ENCODE measurements at places on chromosomes 4 and X.
A peak's percentile ranks its signal among the peaks of the same experiment; 100 is the strongest.

DNA sequence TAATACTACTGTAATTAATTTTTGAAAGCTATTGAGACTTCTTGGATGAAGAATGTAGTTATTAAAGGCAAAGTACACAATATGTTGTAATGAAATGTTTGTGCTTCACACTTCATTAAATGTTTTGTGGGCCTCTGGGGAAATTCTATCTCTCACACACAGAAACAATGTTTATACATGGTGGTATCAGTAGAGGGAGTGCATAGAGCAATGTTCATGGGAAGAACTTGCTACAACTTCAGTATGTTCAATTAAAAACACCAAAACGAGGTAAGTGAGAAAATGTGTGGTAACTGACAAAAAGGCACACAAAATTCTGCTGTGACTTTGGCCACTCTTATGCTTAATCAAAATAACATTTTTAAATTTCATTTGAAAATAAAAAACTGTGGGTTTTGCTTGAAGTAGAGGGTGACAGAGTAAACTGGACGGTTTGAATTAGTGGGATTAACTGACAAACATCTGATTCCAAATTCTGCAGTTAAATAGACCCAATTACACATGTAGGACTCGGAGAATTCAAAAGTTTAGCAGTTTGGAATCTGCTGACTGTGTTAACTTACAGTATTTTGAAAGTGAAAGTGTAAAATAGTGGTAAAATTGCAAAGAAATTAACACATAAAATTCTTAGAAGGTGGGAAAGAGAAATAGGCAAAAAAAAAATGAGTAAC is 111.4 kb upstream of the TTC29 start:
- no peak for DNase-seq

- no peak for DNase-seq
Observed at GRCh38 chrX:110985470-110985869, 110.5 kb upstream of the PAK3 start.

DNA sequence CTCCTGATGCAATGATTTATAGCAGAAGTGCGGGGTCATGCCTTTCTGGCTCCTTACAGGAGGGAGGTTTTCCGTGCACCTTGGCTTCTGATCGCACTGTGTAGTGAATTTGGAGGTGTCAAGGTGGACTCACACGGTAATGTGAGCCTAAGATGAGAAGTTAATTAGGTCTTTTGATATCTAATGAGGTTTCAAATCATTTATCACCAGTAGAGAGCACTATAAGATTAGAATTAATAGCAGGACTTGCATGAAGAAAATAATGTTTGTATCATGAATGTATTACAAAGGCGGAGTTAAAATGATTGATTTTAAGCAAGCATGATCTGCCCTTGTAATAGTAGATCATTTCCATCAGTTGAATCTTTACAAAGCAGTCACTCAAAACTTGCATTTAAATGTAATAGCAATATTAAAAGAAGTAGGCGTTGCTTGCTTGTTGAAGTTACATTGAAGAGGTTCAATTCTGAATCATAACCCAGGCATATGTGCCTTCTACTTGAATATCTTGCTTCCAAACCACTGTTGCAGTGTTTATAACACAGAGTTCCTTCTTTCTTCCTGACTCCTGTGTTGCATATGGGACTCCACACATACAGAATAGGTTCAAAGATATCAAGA is 152.1 kb downstream of the FMR1NB start:
- no peak for DNase-seq

- no peak for DNase-seq
Observed at GRCh38 chrX:42422961-42423360, 355.0 kb downstream of the PPP1R2C start.

DNA sequence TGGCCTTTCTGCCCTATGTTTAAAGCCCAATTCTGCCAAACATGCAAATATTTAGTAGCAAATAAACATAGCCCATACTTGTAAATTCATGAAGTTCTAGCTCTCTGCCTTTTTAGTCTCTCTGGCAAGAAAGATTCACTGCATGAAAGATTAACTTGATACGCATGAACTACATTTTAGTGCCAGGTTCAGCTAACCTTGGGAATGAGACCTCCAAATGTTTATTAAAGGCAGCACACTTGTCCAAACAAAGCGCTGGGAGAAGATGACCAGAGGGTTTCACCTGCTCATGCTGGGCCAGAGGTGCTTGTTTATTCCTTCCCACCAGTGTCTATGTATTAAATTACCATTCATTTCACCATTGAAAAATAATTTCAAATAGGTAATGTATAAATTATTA is 44.5 kb upstream of the IL1RAPL1 start:
- DNase-seq: no peak

- no peak for DNase-seq
Observed at GRCh38 chr4:177879851-177880250, 437.6 kb upstream of the AGA start.

DNA sequence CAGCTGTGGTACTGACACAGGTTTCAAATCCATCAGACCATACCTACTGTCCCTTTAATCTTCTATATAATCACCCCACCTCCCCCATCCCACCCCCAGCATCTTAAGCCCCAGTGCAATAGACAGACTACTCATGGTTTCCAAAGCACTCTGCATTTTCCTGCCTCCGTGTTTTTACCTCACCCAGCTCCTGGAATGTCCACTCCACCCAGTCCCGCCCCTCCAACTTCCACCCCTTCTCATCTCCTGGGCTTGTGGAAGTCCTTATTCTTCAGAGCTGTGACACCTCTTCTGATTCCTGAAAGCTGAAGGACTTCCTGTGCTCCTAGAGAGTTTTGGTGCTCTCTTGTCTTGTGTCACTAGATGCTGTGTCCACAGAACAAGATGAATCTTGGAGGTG is 94.3 kb downstream of the EFNB1 start:
- DNase-seq: no peak

DNA sequence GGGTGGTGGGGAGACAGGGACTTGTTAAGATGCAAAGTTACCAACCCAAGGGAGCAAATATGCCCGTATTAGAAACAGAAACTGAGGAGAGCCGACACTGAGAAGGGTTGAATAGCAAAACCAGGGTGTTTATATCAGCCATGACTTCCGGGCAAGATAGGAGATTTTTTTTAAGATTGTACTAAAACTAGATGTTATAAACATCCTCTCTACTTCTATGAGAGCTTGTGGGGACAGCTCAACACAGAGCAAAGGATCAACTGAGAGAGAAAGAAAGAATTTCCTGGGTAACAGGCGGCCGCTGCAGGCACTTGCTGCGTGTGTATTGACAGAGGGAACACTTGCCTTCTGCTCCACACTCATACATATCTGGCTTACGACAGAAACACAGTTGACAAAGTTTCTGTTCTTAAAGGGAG is 49.1 kb upstream of the FBXW7 start:
- DNase-seq: no peak

DNA sequence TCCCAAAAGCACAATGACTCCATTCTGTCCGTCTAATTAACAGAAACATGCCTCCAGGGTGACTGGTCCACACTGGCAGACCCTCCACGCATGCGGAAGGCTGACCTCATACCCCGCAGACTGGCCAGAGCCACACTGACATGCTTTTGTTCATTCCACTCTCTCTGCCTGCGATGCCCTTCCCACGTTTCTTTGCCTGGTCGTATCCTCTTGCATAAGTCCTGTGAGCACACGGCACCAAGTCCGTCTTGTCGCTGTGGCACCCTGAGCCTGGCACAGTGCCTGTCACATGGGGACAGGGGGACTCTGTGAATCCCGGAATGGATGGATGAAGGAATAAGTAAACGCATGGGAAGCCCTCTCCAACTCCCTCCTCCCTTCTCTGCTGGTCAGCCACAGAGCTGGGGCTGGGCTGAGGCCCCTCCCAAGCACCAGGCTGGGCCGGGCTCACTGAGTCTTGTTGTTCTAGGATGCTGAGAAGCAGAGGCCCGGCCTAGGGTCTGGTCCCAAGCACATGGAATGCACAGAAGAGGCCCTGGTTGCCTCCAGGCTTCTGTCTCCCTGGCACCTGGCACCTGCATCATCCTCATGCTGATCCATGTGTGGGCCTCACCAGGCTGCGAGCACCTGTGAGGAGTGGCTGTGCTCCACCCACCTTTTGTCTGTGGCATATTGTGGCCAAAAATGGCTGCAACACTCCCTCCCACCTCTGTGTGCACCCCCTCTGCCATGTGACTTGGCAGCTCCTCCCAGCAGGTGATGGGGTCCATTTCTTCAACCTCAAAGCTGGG is 38.9 kb upstream of the C4orf50 start:
- no peak for DNase-seq

DNA sequence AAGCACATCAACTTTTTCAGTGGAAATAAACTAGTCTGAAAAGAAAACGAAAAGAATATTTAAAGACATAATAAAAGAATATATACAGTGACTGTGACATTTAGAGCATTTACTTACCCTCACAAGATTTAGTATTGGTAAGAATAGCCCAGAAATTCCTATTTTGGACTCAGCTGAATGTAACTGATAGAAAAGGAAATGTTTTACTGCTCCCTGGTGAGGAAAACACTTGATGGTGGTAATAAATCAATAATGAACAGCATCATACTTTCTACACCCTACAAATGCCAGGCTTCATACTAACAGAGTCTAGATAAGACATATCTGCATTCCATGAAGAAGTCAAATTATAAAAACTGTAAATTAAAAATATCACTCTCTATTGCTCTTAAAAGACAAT is 753.5 kb upstream of the PCDH10 start:
- DNase-seq: no peak

- no peak for DNase-seq
Observed at GRCh38 chr4:8876982-8877779, 5.5 kb upstream of the HMX1 start.

- DNase-seq: no peak
Observed at GRCh38 chr4:169618986-169619385, 1.4 kb upstream of the CLCN3 start.

DNA sequence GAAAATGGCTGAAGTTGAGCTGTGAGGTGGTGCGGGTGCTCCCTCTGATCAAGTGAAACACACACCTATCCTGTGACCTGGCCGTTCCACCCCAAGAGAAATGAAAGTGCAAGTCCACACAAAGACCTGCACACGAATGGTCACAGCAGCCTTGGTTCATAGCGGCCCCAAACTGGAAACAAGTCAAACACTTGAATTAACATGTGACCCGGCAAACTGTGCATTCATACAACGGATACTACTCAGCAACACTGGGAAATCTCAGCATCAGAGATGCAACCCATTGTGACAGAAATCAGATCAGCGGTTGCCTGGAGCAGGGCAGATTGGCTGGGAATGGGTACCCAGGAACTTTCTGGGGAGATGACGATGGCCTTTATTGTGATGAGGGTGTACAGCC is 7.6 kb downstream of the G6PD start:
- no peak for DNase-seq

DNA sequence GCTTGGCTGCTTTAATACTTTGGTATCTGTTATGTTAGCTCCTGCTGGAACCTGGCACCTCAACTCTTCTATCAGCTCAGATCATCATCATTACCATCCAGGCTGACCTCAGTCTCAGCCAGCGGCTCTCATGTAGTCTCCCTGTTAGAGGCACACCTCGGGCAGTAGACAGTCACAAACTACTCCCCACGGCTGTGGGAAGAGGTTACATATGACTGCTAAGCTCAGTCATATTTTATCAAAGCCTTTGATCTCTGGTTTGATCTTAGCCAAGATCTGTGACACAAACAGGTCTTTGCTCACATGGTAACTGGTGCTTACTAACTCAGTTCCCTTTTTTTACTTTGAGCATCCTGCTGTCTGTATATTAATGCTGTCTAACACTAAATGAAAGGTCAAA is 384.9 kb downstream of the CENPC start:
- no peak for DNase-seq

- DNase-seq: no peak
Observed at GRCh38 chr4:42320822-42321388, 76.4 kb upstream of the SHISA3 start.

- no peak for DNase-seq
Observed at GRCh38 chr4:104446431-104447278, 48.0 kb downstream of the CXXC4 start.

DNA sequence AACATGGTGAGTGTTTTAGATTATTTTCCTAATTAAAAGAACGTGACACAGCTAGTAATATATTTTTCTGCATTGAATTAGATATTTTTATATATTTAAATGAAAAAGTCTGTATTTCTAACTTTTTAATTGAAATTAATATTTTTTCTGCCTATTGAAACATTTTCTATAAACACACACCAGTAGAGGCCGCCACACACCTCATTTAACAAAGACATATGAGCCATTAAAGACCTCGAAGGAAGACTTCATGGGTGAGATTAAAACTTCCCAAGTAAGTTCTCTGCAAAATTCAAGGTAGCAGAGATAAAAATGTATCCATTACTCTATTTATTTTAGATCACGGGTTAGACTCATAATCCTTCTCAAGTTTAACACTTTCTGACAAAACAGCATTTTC is 8.3 kb downstream of the SLITRK2 start:
- no peak for DNase-seq

GRCh38 chr4:163448540-163449203 is 24.9 kb downstream of the TKTL2 start:
- DNase-seq: peak; percentile 26

- no peak for DNase-seq
Observed at GRCh38 chrX:71251466-71251973, 2.4 kb downstream of the ZMYM3 start.

- DNase-seq: no peak
Observed at GRCh38 chr4:59517007-59517406, 1683.1 kb upstream of the ADGRL3 start.

DNA sequence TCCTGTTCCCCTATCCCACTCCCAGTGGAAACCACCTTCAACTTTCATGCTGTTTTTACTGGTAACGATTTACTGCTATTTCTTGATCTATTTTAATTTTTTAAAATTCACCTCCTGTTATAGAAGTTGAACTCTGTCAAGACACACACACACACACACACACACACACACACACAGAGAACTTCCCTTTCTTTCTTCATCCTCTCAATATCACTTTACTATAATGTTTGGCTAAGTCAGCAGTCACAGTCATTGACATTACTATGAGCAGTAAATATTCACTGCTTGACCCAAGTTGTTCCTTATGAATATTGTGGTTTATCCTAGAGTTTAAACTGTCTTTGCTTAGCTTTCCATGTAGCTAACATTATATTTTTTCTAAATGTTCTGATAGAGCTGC is 24.0 kb upstream of the SGMS2 start:
- DNase-seq: no peak

DNA sequence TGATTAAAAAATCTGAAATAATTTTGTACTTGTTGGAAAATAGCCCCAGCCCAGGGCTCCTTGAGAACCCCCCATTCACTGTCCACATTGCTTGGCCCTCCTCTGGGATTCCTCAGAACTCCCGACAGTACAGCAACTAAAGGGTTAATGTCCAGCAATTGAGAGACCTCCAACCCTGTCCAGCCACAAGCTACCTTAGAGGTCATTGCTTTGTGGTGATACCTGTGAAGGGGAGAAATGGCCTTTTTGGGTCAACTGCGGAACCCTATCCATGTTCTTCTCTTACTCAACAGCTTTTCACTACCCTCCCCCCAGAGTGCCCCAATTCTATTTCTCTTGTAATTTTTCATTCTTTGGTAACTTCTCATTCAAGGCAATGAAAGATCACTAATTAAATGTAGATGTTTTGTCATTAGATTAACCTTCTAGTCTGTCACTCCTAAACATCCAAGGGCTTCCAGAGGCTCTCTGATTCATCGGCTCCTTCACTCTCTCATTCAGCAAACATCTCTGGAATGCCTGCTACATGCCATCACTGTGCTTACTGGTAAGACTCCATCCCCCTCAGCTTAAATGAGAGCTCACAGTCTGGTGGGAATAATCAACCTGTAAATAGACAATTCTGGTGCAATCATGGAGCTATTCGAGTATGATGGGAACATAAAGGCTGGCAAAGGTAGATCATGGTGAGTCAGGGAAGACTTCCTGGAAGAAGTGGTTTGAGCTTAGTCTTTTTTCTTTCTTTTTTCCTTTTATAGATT is 241.4 kb upstream of the PGRMC2 start:
- peak; percentile 94 for DNase-seq

- no peak for DNase-seq
Observed at GRCh38 chr4:162461952-162462351, 298.2 kb upstream of the FSTL5 start.

Measured in HS-5 (cell line).